ENCODE measurements at places on chromosomes 1 and 21.

DNA sequence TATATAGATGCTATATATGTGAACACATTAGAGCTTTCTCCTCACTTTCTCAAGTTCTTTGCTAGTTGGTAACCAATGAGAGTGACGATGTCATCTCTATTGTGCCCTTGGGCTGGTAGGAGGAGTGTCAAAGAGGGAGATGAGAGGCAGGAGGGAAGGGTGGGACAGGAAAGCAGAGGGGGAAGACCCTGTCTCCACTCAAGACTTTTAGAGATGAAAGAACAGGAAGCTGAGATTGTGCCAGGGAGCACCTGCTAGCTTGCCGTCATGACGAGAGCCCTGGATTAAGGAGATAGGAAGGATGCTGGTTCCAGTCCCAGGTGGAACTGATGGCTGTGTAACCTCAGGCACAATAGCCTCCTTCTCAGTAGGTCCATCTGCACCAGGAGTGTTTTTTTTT lies 16.7 kb downstream of the CNR2 start:
- DNase-seq: no peak

- DNase-seq: no peak
Measured at GRCh38 chr1:58815686-58816071, 31.8 kb upstream of the JUN start.

DNA sequence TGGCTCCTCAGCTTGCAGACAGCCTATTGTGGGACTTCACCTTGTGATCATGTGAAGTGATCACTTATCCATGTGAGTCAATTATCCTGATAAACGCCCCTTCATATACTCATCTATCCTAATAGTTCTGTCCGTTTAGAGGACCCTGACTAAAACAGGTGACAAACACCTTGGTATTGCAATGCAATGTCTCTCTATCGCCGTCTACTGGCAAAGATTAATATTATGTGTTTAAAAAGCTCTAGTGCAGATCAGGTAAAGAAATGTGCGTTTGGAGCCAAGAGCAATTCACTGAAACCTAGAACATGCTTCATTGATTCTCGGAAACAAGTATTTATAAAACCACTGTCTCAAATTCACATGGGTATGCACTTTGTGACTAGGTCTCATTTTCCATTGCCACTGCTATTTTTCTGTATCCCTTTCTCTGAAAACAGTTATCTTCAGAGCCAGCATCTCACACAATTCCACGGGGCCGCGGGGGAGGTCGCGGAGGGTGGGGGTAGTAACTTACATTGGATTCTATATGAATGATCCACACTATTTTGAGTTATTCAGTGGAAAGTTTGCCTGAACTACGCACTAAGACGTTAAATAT lies 554.6 kb upstream of the NCAM2 start:
- no peak for DNase-seq

- no peak for DNase-seq
Measured at GRCh38 chr1:199399996-199400724, 627.4 kb upstream of the NR5A2 start.

GRCh38 chr1:83641206-83641658 lies 357.7 kb downstream of the TTLL7 start:
- DNase-seq: no peak

DNA sequence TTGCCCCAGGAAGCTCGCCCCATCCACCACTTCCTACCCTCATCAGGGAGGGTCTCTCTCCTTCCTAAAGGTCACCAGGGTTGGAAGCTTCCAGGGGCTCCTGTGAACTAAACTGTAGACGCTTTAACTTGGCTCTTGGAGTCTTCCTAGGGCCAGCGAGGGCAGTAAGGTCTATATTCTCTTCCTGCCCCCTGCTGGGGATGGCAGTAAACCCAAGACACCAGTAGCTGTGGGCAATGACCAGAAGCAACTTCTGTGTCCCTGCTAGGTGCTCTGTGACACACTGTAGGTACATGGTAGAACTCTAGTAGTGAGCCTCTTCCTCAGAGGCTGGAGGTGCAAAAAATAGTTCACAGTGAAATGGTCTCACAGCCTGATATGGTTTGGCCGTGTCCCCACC lies 30.0 kb downstream of the KCND3 start:
- no peak for DNase-seq
